ENCODE measurements at places on chromosomes 6 and 20.

- DNase-seq = no peak
Measured at GRCh38 chr6:70957284-70957617, 391 bp upstream of the B3GAT2 start.

GRCh38 chr6:132730560-132730959 lies 16.7 kb upstream of the VNN1 start:
- no peak for DNase-seq

- DNase-seq = no peak
Measured at GRCh38 chr20:23448167-23448566, 4.5 kb downstream of the CST11 start.

DNA sequence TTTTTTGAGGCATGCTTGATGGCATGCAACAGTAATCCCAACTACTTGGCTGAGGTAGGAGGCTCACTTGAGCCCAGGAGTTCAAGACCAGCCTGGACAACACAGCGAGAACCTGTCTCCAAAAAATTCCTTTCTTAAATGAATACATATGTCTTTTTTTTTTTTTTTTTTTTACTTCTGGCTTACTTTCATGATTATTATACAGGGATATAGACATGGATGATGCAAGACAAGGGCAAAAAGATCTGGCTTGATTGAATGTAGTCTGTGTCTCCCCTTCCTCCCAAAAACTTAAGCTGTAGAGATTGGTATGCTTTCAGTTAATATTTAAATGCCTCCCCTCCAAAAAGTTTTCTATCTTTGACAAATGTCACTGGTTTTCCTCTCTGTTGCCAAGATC lies 7.6 kb downstream of the SNX3 start:
- DNase-seq = no peak

All from thoracic aorta (tissue), 2 donors.